D721Med (cell line): ENCODE measurements at places on chromosomes 13 and 19.

DNA sequence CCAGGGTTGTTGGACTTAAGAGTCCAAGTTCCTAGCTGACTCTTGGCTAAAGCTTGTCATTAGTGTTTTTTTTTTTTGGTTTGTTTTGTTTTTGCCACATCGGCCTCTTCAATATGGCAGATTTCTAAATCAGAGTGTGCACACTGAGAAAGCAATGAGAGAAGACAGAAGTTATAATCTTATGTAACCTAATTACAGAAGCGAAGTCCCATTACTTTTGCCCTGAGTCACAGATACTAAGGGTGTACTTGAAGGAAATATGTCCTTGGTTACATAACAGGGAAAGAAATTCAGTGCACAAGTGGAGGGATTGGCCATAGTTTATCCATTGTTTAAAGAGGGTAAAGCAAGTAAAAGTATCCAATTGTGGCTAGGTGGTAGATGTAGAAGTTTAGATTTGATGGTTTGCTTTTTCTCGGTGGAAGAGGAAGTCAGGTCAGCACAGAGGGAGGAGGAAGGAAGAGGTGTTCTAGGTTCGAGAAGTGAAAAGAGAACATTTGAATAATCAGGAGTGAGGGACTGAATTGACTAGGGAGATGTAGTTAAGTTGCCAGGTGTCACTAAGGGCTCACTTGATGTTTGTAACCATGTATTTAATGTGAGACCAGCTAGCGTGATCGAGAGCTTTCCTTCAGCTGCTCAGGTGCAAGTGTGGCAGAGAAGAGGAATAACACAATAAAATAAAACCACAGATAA, 12.2 kb downstream of the GTF2F2 start:
- DNase-seq = no peak

DNA sequence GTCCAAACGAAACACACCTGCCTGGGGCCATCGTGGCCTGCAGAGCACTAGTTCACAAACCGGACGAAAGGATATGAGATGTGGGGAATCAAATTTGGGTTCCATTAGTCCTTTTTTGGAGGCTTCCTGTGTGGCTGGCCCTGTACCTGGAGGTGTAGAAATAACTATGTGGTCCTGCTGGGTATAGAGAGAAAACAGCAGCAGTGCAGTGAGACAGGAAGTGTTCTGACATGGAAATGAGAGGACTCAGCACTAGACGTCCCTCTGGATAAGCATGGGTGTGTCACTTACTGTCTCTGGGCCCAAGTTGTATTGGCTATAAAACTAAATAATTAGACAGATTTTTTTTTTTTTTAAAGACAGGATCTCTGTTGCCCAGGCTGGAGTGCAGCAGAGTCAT, 12.3 kb downstream of the KDELR1 start:
- no peak for DNase-seq

DNA sequence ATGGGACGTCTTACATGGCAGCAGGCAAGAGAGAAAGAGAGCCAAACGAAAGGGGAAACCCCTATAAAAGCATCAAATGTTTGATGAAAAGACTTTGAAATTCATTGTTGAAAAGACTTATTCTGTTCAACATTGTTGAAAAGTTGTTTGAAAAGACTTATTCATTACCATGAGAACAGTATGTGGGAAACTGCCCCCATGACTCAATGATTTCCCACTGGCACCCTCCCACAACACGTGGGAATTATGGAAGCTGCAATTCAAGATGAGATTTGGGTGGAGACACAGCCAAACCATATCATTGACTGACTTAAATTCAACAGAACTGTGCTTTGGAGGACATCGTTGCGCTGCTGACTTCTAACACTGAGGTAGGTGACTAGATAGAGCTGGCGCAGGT, 48.0 kb upstream of the RCBTB2 start:
- no peak for DNase-seq

DNA sequence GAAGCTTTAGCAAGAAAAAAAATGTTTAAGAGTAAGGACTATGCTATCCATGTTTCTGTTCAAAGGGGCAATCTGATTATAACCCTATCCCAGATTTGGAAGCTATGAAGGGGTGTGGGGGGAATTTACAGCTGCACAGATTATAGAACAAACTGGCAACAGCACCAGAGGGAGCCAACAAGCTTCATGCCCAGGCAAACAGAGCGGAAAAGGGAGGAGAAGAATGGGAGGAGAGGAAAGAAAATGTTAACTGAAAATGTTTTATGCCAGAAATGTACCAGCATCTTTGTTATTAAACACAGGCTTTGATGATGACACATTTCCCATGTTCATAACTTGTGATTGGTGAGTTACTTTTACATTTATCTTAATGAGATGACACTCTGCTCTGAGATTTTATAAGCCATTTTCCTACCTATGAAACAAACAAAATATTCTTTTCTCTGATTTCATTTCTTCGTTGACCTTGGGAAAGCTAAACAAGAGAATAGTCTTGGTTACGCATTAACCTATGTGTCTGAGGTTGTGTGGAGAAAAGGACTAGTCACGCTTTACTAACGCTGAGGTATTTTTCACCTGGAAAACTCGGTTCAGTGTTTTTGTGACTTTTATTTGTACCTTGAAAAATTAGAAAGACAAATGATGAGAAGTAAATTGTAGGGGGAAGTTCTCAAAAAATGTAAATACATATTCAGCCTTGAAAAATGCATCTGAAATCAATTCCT, 235.8 kb upstream of the MIR17HG start:
- no peak for DNase-seq

GRCh38 chr13:80551650-80552497, 210.9 kb upstream of the SPRY2 start:
- no peak for DNase-seq

DNA sequence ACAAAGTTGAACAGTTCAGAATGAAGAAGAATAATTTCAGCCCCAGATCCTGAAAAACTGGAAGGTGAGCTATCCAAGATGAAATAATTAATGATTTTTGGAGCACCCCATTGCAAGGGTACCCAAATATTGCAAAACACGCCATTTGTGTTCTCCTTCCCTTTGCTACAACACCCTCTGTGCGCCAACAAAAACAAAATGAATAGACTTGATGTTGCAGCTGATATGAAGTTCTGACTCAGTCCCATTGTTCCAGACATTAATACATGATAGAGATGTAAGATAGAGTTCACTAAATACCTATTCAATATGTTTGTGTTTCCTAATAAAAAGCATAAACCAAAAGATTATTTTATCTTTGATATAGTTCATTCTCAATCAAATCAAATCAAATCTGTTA, 287.5 kb upstream of the SOX21 start:
- DNase-seq = no peak

- no peak for DNase-seq
These were observed 2412.4 kb downstream of the PCDH9 start for GRCh38 chr13:64817691-64818090.

DNA sequence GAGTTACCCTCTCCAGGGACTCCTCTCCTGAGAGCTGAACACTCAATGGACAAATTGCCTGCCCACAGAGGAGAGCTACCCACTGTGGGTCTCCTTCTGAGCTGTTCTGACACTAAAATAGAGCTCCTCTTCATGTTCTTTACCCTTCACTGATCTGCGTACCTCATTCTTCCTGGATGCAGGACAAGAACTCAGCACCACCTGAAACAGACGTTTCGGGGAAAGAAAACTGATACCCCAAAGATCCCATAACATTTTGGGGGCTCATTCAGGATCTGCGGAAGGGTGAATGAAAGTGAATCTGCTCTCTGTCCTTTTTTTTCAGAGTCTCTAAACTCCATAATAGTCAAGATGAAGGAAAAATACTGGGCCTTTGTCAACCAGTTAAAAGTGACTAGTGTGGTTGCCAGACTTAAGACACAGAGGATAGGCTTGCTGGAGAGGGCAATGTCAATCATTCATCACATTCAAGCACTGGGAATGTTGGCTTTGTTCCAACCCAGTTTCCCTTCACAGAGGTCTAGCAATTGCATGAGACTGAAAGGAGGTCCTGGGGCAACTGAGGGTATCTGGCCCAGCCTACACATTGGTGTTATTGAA, 136.7 kb upstream of the SLITRK6 start:
- DNase-seq = no peak

- no peak for DNase-seq
These were observed 13.0 kb upstream of the FPR3 start for GRCh38 chr19:51781999-51782398.

- DNase-seq = no peak
These were observed 108.6 kb downstream of the ELF1 start for GRCh38 chr13:40910324-40911050.

- DNase-seq = no peak
These were observed 532.8 kb downstream of the UQCRFS1 start for GRCh38 chr19:28680111-28680510.

GRCh38 chr13:24882665-24883064, 118.7 kb downstream of the RNF17 start:
- no peak for DNase-seq

- no peak for DNase-seq
These were observed 2.9 kb downstream of the SBNO2 start for GRCh38 chr19:1170938-1171754.

DNA sequence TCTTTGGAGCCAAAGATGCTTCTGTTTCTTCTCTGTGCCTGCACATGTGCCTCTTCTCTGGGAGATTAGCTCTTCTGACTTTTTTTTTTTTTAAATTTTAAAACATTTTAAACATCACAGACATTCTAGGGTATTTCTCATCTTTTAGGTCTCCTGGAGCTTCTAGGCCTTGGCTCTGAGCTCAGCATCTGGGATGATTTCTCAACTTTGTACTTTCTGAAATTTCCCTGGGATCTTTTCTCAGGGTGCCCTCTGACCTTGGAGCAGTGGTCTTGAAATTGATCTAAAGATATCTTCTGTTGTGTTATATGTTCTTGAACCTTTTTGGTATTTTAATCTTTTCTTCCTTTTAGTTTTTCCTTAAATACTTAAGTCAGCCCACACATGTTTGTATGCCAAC, 6.2 kb downstream of the WASF3 start:
- DNase-seq = no peak

GRCh38 chr19:38317104-38317612, 1.4 kb upstream of the YIF1B start:
- no peak for DNase-seq

GRCh38 chr19:20287070-20287469, 120.1 kb downstream of the ZNF486 start:
- DNase-seq = no peak

- DNase-seq = no peak
These were observed 2859.1 kb downstream of the PCDH9 start for GRCh38 chr13:64371045-64371444.

DNA sequence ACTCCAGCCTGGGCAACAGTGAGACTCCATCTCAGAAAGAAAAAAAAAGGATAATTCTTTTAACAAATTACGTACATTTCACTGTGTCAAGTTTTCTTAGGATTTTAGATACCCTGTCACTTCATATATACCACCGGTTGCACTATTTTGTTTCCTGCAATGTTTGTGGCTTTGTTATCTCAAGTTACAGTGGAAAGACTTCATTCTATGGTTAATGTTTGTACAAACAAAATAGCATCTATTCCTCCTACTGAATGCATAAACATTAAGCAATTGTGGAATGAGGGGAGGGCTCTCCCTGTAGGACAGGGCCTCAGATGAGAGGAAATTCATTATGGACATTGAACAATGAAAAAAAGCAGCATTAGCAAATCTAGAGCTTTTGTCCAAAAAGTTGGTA, 120.1 kb downstream of the DNAJC3 start:
- no peak for DNase-seq

GRCh38 chr13:111267784-111268183, 52.7 kb upstream of the TEX29 start:
- no peak for DNase-seq

DNA sequence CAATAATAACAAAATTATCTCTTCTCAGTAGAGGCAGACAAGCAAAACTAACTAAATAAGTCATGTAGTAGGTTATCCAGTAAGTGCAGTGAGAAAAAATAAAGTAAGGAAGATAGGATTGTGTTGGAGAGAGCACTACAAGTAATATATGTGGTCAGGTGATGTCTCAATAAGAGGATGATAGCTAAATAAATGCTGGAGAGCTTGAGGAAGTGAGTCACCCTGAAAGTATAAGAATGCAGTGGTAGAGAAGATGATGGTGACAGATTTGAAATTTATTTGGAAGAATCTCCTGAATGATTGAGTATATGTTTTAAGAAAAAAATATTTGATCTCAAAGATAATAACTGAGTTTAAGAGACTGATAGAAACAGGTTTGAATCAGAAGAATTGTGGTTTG, 152.2 kb upstream of the PRR20A start:
- DNase-seq = no peak
